HT-29 (cell line): ENCODE measurements at places on chromosomes 12 and 14.

DNA sequence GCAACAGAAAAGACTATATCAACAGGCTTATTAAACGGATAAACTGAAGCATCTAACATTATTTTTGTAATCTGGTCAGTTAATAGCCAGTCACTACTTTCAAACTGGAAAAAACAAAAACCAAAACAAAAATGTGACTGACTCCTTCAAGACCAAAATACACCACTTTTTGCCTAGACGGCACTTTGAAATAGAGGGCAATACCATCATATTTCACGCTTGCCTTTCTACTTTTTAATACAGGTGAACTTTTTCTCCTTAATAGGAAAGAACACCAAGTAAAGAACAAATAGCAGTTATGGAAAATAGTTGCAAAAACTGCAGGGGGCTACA, 550 bp upstream of the NUP107 start:
- no peak for DNase-seq

GRCh38 chr12:115468087-115468510, 784.1 kb upstream of the TBX3 start:
- peak; percentile 80 for DNase-seq

DNA sequence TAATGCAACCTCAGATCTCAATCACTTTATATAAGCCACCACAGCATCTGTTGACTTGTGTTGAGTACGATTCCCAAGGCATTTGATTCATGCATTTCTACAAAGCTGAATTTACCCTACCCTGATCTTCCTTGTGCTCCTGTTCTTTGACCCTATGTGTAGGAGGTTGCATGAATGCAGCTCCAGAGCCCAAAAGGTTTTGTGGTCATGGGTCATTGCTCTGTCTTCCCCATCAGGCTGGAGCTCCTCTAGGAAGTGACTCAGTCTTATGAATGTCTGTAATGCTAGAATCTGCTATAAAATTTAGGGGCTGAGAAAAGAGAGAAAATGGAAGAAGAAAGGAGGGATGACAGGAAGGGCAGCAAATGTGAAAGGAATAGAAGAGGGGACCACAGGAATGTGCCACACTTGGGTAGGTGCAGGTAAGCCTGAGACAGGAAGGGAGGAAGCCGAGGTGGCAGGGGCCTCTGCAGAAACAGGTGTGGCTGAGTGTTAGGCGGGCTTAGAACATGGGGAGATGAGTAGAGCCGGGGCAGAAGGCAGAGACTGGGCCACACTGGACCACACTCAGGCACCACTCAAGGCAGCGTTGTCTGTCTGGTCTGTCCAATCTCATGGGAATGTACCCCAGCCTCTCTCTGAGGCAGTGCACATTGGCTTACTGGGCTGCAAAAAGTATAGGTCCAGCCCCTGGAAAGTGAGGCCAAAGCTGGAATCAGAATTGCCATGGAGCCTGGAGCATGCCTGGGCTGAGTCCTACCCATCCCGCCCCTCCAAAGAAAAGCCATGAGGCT, 334.1 kb downstream of the BCL11B start:
- no peak for DNase-seq

- no peak for DNase-seq
Measured at GRCh38 chr14:99363051-99363450, 91.1 kb upstream of the BCL11B start.

GRCh38 chr12:116113398-116114130, 163.9 kb downstream of the MED13L start:
- DNase-seq = no peak

- no peak for DNase-seq
Measured at GRCh38 chr12:49794021-49794420, 34.2 kb downstream of the NCKAP5L start.

DNA sequence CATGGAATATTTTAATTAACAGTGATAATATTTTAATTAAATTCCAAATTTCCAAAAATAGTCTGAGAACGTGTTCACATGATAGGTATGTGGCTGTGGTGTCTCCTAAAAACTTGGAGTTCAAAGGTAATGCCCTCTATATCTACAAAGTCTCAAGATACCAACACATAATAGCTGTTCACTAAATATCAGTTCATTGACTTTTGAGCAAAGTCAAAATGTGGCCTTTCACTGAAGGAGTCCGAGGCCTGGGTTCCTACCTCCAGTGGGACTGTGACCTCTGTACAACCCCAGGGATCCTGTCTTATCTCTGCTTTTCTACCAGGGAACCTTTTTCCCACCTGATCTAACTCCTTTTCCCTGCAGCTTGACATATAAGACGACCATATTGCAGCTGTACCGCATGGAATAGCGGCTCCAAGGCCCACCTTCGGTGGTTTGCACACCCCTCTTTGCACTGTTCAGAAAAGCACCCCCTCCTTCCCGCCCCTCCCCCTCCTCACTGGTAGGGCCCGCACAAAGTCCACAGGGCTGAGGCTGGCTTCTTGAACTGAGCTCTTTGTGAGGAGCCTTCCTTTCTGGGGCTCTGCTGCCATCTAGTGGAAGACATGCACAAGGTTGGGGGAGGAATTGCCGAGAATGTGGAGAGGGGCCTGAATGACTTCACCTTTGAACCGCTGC, 3.1 kb downstream of the CCND2 start:
- DNase-seq = peak; percentile 77

- peak; percentile 0 for DNase-seq
Measured at GRCh38 chr14:69317102-69317755, 57.3 kb downstream of the GALNT16 start.

DNA sequence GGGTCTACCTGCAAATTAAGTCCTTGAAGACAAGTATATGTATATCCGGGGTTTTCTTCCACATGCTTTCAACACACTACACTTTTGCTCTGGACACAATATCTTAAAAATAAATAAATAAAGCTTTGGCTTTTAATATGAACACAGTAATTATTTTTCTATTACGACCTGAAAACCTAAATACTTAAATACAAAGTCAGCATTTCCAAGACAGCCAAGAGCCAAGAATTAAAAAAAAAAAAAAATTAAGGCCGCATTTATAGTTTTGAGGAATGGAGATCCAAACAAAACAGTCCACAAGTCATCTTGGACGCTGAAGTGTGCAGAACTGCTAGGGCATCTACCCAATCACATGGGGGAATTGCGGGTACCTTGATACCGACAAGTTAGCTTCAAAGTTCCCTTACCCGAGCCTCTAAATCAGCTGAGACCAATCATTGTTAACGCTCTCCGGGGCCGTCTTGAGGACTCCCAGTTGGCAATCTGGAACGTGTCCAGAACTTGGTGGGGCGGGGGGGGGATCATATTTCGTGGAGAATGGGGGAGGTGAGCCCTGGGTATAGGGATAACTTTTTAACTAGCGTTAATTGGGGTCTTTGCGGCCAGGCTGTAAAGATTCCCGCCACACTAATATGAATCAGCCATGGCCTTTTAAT, 731 bp upstream of the PCNX4 start:
- peak; percentile 49 for DNase-seq

DNA sequence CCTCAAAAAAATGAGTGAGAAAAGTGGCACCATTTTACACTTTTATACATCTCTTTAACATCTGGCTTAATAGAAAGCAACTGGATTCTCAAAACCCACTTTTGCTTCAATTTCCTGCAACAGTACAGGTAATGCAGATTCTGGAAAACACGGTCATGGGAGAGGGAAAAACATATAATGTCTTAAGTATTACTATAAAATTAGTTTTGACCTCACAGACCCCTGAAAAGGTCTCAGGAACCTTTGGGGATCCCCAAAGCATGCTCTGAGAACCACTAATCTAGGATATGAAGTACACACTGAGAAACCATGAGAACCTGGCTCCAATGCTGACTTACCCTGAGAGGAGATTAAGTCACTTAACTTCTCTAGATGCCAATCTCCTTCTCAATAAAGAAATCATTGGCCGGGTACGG, 64.7 kb downstream of the PPP2R5E start:
- no peak for DNase-seq

DNA sequence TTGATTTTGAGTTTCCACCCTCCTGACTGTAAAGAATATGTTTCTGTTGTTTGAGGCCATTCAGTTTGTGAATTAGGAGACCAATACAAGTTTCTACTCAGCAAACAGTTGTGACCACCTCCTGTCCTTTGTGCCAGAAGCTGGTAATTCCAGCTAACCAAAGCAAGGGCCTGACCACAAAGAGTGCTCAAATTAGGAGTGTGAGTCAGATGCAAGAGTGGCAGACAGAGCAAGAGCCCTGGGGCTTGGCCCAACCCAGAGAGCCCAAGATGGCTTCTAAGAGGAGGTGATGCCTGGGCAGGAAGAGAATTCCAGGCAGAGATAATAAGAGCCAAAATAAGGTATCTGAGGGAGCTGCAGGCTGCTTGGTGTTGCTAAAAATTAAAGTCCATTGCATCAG, 77.7 kb upstream of the C14orf132 start:
- no peak for DNase-seq

DNA sequence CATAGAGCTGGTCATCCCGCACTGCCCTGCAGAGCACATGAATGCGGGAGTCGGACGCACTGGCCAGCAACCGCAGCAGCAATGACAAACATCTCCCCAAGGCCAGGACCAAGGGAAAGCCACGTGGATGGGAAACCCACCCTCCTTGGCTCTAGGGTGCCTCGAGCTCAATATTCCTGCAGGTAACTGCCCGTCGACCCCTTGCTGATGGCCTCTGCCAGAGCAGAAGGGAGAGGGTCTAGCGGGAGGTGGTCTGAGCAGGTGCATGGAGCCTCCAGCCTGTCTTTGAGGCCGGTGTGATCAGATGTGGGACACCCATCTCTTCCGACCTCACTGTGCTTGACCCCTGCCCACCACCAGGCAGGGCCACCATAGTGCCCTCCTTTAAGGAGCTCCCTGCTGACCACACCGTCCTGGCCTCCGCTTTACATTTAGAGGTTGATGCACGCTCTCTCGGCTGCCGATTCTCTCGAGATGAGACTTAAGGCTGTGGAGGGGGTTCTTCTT, 89.7 kb downstream of the PIWIL1 start:
- no peak for DNase-seq

DNA sequence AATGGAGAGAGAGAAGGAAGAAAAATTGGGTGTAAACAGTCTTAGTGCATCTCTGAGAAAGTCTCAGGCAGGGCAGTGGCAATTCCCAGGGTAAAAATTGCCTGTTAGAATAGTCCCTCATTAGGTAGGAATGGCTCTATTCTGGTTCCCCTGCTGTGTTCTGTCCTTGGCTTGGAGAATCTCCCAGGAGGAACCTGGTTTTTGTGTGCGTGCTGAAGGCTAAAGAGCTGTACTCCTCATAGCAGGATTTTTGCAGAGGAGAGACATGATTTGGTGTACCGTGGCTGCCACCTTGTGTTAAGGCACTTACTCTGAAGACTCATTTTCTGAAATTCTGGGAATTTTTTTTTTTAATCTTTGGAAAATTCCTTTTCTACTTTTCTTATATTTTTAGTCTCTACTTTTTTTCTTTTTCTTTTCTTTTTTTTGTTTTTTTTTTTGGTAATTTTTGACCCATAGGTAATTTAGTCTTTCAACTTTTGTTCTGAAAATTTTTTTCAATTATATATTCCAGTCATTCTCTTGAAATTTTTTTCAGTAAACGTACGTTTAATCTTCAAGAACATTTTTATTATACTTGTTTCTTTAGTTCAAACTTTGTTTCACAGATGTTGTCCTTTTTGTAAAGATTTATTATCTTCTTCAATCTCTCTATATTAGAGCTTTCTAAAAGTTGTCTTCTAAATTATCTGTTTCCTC, 63.8 kb downstream of the FBXO33 start:
- DNase-seq = peak; percentile 57

GRCh38 chr12:8958066-8958465, 8.6 kb upstream of the M6PR start:
- no peak for DNase-seq

DNA sequence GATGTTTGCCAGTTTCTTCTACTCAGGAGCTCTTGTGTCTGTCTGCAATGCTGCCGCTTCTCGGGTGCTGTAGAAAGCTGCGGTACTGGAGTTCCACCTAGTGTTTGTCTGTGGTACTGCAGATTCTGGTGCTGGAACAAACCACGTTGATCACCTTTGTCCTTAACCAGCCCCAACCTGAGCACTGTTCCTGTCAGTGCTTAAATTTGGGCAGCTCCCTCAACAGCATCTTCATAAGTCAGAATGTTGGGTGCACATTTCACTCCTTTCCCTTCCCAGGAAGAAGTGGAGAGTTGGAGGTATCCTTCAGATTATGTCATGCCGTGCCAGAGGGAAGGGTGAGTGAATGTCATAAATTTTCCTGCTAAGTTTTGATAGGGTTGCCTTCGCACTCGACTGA, 48.7 kb upstream of the LALBA start:
- DNase-seq = peak; percentile 92

DNA sequence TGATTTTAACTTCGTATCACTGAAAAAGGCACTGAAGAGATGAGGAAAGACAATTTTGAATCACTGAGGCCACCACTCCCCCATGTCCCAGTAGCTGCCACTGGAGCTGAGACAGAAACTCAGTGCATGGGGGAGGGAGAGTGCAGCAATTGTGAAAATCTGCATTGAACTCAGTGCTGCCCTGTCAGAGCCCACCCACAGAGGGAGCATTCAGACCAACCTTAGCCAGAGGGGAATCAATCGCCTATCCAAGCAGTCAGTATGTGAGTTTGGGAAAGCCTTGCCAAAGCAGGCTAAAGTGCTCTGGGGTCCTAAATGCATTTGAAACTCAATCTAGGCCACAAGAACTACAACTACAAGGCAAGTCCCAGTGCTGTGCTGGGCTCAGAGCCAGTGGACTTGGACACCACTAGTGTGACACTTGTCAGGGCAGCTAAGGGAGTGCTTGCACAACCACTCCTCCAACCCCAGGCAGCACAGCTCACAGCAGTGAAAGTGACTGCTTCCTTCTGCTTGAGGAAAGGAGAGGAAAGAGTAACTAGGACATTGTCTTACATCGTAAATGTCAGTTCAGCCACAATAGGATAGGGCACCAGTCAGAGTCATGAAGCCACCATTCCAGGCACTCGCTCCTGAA, 13.3 kb downstream of the RNASE3 start:
- DNase-seq = no peak

DNA sequence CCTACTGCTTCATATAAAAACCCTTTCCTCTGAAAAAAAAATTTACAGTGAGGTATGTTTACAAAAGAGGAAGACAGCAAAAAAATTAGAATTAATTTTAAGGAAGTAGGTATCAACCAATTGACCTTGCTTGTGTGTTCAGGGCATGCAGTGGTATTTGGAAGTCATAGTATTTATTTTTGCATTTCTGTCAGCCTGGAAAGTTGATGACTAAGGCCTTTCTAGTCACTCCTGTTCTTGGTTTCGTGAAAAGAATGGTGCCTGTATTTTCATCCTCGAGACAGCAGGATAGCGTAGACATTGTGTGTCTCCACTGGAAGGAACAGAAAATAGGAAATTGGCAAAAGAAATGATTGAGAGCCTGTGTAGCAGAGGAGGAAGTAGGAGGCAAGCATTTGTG, 24.5 kb downstream of the SLC16A7 start:
- DNase-seq = no peak

GRCh38 chr12:27966870-27967269, 5.7 kb downstream of the PTHLH start:
- peak; percentile 83 for DNase-seq

GRCh38 chr12:92237762-92238523, 92.3 kb upstream of the BTG1 start:
- no peak for DNase-seq

DNA sequence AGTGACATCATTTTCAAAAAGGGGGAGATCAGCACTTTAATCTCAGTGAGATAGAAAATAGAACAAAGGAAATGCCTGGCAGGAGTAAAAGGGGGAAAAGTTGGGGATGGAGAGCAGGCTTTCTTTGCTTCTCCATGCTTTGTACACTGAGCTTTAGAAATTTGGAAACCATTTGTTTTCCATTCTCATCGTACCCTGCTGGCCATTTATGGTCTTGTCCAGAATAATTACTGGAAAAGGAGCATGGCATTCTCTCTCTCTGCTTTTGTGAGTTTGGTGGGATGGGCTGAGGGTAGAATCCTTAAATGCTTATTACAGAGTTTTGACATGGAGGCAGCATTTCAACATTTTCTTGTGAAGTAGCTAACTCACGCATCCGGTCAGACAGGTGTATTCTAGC, 104.4 kb upstream of the FLRT2 start:
- DNase-seq = no peak
